T-helper 17 cell (primary cell): ENCODE measurements at places on chromosomes 11 and 22. TPM values are rescaled to one million over a fixed set of nuclear protein-coding genes. Genes with fewer than 3 reads are reported as not detected.

The TIMM8B gene
- total RNA-seq: 12.0 TPM

The ALDH3B1 gene
- total RNA-seq: 1.1 TPM

The APOBEC3B gene
- total RNA-seq: 1.5 TPM

The NOL12 gene
- 34.8 TPM for total RNA-seq

The KRTAP5-10 gene
- not detected for total RNA-seq

The GVQW3 gene
- total RNA-seq: 1.7 TPM

The H19 gene
- not detected for total RNA-seq

The OR4A16 gene
- total RNA-seq: not detected

The RIMBP3B gene
- not detected for total RNA-seq

- no peak for DNase-seq
Observed at GRCh38 chr11:29578806-29579205, 438.0 kb downstream of the KCNA4 start.

GRCh38 chr22:40634119-40634903 is 2.2 kb downstream of the MRTFA start:
- DNase-seq: no peak

- no peak for DNase-seq
Observed at GRCh38 chr11:76201672-76202412, 4.5 kb downstream of the WNT11 start.

- DNase-seq: no peak
Observed at GRCh38 chr22:33073989-33074418, 15.8 kb upstream of the SYN3 start.

GRCh38 chr11:100438376-100438775 is 248.7 kb upstream of the ARHGAP42 start:
- DNase-seq: no peak

DNA sequence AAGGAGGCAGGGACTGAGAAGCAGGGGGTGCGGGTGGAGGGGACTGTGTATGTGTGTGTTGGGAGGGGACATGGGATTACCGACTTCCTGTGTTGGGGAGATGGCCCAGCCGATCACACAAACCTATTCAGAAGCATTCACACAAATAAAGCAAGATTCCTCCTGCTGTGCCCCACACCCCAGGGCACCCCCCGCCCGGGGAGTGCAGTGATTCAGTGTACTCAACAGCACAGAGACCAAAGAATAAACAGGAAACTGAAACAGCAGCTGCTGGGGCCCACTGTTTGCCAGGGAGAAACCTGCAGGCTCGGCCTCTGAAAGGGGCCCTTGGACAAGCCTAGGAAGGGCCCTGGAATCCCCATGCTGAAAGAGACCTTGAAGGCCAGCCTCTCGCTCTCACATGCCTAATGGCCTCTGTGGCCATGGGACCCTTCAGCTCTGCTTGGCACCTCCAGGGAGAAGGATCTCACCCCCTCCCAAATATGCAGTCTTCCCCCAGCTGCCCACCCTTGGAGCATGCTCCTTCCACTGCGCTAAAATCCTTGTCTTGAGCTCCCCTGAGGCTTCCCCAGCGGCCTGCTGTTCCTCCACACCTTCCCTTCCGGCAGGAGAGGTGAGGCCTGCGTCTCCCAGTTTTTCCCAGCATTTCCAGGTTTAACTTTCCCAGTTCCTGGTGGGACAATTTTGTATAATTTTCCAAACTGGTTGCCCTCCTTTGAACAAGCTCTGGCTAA is 72.9 kb downstream of the CSNK2A3 start:
- no peak for DNase-seq

- DNase-seq: no peak
Observed at GRCh38 chr22:25413620-25414019, 150.9 kb upstream of the GRK3 start.

DNA sequence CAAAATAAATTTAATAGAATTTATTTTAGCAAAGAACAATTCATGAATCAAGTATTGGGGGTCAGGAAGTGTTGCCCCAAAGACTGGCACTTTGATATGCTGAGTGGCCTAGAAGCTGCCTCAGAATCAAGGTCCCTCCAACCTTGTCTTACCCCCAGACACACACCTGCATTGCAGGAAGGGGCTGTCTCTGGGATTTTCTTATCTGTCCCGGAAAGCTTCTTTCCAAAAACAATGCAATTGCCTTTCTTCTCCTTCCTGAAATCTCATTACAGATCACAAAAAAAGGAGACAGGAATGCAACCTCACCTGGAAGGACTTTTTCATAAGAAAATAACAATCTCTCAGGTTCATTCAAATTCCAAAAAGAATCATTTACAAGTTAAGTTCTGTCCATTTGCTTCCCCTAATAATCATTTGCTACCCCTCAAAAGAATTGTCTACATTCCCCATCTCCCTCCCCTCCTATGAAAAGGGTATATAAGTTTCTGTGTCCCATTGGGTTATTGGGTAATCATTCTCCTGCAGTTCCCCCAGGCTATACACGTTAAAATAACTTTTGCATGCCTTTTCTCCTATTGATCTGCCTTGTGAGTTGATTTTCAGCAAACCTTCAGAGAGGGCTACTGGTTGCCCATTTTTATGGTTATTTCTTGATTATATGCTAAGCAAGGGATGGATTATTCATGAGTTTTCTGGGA is 21.3 kb downstream of the OR10A6 start:
- DNase-seq: no peak

DNA sequence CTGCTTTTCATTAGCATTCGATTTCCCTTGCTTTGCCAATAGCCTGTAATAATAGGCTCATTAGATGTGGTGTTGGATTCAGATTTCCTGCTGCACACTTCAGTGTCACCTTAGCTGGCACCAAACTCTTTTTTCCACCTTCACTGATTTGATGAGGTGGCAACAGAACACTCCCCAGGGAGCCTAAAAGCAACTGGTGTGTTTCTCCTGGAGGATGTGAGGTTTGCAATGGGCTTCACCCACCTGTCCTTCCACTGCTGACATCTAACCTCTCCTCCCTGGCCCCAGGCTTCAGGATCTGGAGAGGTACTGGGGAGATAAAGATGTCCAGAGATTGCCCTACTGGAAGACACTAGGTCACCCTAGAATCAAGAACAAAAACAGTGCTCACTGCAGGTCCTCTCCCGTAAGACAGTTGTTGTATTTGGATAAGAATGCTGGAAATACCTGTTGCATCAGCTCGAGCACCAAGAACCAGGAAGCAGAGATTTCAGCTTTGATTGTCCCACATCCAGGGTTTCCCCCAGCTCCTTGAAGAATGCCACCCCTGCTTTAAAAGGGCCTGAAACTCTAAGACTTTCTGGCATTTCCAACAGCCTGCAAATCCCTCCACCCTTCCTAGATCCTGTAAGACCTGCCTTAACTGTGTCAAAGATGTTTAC is 96.9 kb downstream of the SLC1A2 start:
- no peak for DNase-seq

DNA sequence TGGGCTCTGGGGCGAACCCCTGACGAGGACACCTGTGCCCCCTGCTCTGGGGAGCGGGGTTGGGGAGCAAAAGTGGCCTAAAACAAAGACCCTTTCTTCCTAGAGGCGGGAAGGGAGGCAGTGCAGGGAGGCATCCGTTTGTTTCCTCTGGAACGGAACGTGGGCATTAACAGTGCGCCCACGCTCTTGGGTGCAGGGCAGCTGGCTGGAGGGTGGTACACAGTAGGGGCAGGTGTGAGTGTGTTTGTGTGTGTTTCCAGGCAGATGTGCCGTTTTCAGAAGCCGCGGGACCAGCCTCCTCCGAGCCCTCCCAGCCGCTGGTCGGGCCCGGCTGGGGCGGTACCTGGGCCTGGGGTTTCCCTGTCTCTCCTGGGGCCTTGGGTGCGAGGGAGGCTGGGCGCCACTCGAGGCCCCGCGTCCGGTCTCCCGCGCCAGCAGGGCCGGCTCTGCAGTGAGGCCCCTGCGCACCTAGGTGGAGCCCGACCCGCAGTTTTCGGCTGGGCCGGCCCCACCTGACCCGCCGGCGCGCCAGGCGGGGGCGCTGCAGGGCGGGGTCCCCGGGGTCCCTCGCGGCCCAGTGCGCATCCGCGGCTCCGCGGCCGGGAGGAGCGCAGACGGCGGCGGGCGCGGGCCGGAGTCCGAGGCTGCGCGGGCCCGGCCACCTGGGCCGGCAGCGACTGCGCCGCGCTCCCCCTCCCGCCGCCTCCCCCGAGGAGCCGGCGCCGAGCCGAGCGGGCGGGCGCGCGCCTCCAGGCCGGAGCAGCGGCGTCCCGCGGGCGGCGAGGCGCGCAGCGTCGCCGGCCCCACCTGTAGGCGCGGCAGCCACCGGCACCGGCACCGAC is 1252.7 kb downstream of the BRD1 start:
- DNase-seq: no peak

GRCh38 chr11:11940551-11940950 is 67.9 kb downstream of the DKK3 start:
- no peak for DNase-seq

GRCh38 chr11:33909150-33909549 is 17.3 kb upstream of the LMO2 start:
- no peak for DNase-seq

- no peak for DNase-seq
Observed at GRCh38 chr11:27497284-27497866, 9.2 kb downstream of the LIN7C start.

DNA sequence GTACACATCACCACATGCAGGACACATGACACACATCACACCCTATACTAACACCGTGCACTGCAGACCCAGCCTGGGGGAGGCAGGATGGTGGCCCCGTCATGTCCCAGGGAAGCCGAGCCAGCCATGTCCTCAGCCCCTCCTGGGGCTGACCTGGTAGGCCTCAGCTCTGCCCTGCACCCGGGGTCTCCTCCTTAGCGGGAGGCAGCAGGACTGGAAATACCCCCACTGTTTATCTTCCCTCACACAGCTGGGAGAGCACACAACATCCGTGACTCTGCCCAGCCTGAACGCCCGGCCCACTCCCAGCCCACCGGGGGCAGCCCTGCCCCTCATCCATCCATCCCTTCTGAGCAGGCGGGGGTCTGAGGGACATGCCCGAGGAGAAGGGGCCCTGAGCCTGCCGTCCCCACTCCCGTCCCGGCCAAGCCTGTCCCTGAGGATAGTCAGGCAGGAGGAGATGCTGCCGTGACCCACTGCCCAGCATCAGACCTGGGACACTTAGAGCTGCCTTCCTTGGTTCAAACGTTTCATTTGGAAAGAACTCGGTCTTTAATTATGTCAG is 945.0 kb downstream of the BRD1 start:
- DNase-seq: no peak
